Stimulated activated CD8-positive, alpha-beta memory T cell treated with anti-CD3 and anti-CD28 coated beads, Interleukin-4, amount 100 ng/mL, for 24 hours (primary cell): ENCODE measurements at places on chromosomes 11 and 22.

DNA sequence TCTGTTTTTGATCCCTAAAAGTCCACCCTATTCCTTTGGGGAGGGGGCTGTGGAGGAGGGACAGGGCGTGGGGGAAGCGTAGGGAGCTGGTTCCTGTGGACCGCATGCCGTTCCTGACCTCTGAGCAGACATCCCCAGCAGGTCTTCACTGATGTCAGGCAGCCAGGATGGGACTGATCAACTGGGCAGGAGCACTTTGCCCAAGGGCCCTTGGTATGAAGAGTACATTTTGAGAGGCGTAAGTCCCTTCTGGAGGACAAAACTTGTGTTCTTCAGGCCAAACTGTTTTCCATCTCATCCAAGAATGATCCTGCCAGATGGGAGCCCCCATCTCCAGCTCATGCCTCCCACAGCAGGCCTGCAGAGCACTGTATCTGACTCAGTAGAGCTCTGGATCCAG is 80.9 kb upstream of the NARS2 start:
- no peak for DNase-seq

DNA sequence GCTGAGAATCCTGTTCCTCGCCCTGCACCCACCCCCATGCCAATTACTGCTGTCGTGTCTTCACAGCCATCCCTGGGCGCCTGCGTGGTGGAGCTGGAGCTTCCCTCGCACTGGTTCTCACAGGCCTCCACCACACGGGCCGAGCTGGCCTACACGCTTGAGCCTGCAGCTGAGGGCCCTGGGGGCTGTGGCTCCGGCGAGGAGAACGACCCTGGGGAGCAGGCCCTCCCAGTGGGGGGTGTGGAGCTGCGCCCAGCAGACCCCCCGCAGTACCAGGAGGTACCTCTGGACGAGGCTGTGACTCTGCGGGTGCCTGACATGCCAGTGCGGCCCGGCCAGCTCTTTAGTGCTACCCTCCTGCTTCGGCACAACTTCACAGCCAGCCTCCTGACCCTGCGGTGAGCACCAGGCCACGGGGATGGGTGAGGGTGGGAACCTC is 4.3 kb downstream of the TMEM132A start:
- no peak for DNase-seq

- DNase-seq: no peak
Observed at GRCh38 chr11:14132312-14132711, 169.8 kb downstream of the SPON1 start.

GRCh38 chr11:73257342-73258103 is 14.6 kb upstream of the P2RY6 start:
- no peak for DNase-seq

DNA sequence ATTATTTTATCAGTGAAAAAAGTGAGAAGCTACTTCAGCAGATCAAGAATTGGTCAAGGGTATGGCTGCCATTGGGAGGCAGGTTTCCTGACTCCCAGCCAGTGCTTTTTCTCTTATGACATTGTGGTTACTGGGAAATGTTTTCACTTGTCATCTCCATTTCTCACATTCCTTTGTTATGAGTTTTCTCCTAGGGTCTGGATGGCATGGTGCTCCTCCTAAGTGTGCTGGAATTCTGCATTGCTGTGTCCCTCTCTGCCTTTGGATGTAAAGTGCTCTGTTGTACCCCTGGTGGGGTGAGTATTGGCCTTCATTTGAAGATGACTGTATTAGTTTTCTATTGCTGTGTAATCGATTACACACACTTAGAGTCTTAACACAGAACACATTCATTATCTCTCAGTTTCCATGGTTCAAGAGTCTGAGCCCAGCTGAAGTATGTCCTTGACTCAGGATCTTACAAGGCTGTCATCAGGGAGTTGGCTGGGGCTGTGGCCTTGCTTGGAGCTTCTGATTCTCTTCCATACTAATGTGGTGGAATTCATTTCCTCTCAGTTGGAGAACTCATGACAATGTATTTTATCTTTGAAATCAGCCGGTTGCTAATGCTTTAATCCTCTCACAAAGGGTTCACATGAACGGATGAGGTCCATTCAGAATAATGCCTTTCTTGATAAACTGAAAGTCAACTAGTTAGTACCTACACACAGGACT is 21.0 kb upstream of the MS4A6E start:
- no peak for DNase-seq

GRCh38 chr22:23401910-23402274 is 178.2 kb downstream of the IGLL1 start:
- DNase-seq: no peak

DNA sequence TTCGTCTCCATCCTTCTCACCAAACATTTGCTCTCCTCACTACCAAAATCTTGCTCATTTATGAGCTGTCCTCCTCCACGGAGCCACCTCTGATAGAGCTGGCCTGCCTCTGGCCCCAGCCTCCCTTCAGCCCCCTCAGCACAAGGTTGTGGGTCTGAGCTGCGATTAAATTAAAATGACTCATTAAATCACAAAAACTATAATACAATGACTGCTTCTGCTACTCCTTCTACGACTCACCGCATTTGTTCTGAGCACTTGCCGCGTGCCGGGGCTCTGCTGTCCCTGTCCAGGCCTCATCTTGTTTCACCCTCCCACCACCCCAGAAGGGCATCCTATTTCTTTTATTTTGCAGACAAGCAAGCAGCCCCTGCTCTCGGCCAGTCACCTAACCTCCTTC is 49.2 kb upstream of the TIMP3 start:
- no peak for DNase-seq

DNA sequence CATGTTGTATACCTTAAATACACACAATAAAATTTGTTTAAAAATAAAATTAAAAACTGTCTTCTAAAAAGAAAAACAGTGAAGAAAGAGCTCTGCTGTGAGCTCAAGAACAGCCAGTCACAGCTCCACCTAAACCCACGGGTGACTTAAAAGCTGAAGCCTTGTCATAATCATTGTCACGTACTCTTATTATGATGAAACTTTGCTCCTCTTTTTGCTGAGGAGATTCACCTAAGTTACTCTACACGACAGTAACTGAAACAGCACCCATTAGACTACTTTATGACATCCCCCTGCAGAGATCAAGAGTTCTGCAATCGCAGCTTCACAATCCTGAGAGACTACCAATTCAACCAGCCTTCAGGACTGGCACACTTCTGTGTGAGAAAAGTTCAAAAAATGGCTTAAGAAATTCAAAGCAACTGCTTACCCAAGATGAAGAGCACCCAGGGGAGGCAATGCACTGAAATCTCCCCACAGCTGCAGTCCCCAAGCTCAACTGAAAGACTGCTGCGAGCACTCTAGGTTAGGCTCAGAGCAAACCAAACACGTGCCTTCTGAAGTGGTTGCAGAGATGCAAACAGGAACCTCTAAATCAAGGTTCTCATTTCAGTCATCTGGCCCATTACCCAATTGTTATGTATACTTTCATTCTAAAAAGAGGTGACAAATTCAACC is at the start of gene JAML:
TSS of gene JAML (minus strand) at position 501 of the 678 bp plus-strand sequence. CDS start 10,145 bp downstream, outside the sequence.
- no peak for DNase-seq

GRCh38 chr11:110979696-110980095 is 265.8 kb upstream of the POU2AF2 start:
- DNase-seq: no peak

- DNase-seq: no peak
Observed at GRCh38 chr11:59511675-59512074, 336 bp downstream of the OR4D9 start.

GRCh38 chr22:46560696-46561295 is 23.4 kb upstream of the CELSR1 start:
- no peak for DNase-seq

DNA sequence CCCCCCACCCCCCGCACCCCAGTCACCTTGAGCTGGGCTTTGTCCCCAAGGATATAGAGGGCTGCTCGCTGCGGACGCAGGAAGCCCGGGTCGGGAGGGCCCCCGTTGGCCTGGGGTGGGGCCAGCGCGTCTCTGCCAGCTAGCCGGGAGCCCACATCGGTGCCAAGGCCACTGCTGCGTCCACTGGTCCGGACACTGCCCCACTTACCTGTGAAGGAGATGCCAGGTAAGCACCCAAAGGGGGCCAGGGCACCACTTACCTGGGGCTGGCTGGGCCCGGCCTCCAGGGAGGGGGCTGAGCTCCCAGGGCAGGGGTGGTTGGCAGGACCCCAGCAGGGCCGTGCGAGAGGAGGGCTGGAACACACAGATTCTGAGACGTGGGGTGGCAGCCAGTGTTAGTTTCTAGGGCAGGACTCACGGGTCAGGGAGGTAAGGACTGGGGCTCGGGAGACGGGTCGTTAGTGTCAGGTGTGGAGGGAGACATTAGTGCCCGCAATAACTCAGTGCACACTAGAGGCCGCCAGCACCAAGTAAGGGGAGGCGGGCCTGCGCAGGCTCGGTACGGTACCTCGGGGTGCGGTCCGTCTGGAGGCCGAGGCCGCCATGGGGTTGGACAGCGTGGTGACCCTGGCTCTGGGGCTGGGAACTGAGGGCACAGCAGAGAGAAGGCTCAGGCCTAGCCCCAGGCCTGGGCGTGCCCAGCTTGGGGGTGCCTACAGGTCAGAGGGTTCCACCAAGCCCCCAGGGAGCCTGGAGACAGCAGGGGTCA is 18.2 kb downstream of the SBF1 start:
- DNase-seq: no peak

GRCh38 chr11:117230286-117230961 is 1.4 kb downstream of the PCSK7 start:
- DNase-seq: no peak

GRCh38 chr11:1127664-1128162 is 30.0 kb upstream of the MUC5AC start:
- no peak for DNase-seq

DNA sequence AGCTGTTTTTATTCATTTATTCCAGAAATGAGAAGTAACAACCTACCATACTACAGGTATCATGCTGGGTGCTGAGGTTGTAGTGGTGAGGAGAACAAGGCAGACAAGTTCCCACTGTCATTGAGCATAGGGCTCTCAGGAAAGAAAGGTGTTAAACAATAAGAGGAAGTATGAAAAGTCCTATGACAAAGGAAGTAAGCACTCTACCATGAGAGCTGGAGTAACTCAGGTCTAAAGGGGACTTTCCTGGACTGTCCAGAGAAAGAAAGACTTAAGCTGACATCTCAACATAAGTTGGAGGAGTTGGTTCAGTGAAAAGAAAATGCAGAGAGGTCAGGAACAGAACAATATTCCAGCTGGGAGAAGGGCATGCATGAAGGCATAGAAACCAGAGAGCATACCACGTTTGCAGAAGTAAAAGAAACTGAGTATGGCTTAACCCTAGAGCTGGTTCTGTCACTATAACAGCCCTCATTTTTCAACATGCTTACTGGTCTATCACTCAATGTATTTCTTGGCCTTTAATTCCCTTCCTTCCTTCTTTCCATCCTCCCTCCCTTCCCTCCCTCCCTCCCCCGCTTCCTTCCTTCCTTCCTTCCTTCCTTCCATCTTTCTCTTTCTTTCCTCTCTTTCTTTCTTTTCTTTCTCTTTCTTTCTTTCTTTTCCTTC is 137.8 kb upstream of the BDNF start:
- DNase-seq: no peak

- DNase-seq: no peak
Observed at GRCh38 chr11:100730266-100730665, 43.2 kb downstream of the ARHGAP42 start.

DNA sequence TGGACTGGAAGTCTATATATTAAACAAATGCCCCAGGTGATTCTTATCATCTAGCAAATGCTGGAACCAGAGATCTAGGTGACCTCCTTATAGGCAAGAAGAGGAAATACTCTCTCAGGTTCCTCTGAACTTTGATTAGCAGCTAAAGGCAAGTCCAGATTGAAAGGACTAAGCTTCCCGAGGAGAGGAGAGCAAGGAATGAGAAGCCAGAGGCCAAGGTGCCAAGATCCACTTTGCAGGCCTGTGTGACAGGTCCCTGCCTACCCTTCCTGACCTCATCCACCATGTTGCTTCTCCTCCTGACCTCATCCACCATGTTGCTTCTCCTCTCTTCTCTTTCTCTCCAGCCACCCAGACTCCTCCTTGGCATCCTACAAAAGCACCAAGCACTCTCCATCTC is 173.2 kb downstream of the LARGE1 start:
- DNase-seq: no peak

DNA sequence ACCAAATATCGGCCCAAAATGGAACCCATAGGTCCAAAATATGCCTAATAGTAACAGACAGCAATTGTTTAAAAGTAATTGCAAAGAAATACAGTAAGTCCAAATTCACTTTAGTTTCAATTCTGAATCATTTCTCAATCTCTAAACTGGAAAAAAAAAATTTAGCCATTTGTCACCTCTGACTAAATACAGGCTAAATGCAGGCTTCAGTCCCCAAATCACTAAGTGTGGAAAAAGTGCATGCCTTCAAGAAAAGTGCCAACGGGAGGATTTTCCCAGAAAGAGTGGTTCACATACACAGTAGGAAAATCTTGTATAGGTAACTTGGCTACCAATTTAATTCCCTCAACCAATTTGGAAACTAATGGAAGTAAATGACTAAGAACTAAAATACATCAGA is 35.7 kb downstream of the SIK3 start:
- DNase-seq: no peak

DNA sequence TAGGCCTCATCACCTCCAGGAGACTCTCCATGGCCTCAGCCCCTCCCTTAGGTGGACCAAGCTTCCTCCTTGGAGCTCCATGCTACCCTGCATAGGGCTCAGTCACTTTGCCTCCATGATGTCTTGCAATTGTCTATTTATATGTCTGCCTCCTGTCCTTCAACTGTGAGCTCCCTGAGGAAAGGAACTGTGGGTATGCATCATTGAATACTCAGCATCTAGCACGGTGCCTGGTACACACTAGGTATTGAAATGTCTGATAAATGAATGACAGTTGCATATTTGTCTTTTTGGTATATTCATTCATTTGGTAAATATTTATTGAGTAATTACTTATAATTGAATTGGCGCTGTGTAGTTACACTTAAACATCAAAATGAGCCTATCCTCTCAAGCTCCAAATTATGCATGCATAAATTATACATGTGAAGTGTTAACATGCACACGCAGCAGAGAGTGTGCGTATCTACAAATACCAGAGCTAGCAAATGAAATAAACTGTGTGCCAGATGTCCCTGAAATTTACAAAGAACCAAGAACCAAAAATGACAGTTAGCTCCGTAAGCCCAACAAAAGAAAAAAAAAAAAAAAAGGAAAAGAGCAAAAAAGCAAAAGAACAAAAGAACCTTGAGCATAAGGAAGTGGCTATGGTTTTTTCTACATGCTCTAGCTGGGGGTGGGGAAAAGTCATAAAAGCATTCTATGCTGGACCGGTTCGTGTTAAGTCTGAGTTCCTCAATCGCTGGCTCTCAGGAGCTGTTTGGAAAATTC is 25.2 kb downstream of the GRAP2 start:
- DNase-seq: no peak

GRCh38 chr11:126545057-126545555 is 189.6 kb downstream of the ST3GAL4 start:
- no peak for DNase-seq

DNA sequence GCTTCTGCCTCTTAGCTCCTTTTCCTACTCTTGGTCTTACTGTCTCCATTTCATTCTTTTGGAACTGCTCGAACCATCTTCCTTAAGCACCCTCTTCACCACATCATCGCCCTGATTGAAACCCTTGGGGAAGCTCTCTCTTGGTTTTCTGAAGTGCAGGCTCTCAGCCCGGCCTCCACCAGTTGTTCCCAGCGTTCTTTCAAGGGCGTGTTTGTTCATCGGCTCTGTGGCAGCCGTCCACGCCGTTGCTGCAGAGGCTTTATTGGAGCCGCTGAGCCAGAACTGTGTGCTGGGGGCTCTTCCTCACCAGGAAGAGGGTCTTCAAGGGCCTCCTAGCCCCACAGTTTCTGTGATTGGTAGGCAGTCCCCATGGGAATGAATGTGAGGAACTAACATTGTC is 214.1 kb downstream of the TBC1D22A start:
- no peak for DNase-seq
